Effector memory CD8-positive, alpha-beta T cell (primary cell): ENCODE measurements at places on chromosomes 12 and 14.

- DNase-seq: no peak
Observed at GRCh38 chr14:48598458-48598857, 923.1 kb upstream of the MDGA2 start.

GRCh38 chr14:30158299-30158698 is 230.7 kb upstream of the PRKD1 start:
- no peak for DNase-seq

DNA sequence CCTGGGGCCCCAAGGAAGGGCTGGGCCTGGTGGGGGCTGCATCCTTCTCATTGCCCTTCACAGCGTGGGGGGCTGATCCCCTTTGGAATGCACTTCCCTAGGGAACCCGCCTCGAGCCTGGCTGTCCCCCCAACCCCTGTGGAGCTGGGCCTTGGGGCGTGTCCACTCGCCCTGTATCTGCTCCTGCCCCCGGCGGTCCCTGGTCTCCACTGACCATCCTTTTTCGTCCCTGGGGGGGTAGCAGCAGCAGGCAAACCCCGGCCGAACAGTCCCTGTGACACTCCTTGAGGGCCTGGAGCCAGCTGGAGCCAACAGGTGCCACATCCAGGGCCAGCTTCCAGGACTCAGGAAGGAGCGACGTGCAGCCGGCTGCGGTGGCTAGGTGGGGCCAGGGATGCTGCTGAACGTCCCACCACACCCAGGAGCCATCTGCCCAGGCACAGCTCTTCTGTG is 9.4 kb upstream of the GPR132 start:
- no peak for DNase-seq

DNA sequence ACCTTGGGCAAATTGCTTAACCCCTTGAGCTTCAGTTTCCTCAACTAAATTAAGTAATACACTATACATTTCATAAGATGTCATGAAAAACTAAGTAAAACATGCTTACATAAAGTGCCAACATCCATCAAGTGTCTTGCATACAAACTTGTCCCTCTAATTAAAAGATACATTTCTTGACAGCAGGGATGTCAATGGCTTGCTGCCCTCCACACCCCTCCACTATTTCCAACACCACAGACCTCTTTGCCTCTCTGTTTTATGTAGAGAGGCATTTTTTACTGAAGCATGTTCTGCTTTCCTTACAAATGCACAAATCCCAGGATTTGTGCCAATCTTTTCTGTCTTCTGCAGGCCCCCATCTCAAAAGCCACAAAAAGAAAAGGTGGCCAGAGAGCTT is 89.0 kb upstream of the HOXC13 start:
- DNase-seq: no peak

DNA sequence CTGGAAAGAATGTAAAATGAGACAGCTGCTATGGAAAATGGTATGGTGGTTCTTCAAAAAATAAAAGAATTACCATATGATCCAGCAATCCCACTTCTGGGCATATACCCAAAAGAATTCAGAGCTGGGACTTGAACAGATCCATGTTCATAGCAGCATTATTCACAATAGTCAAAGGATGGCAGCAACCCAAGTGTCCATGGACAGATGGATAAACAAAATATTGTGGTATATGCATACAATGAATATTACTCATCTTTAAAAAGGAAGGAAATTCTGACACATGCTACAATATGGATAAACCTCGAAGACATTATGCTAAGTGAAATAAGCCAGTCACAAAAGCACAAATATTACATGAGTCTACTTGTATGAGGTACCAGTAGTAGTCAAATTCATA is 9.1 kb downstream of the RAB2B start:
- DNase-seq: no peak

- no peak for DNase-seq
Observed at GRCh38 chr14:25411781-25412757, 362.1 kb upstream of the STXBP6 start.

DNA sequence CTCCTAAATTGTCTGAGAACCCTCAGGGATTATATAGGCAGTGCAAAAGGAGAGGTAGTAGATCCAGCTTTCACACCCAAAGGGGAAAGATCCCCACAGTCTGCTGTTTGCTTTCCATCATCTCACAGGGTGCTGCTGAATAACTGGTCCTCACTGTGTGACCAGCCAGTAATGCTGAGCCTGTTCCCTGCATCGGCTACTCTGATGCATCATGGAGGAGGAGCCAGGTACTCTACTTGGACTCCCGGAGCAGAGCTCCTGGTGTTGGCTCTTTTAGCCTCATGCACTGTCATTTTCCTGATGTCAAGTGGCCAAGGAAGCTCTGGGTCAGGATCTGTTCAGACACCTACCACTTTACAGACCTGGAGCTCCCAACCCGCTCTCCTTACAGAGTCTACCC is 127.4 kb upstream of the ATF1 start:
- no peak for DNase-seq

DNA sequence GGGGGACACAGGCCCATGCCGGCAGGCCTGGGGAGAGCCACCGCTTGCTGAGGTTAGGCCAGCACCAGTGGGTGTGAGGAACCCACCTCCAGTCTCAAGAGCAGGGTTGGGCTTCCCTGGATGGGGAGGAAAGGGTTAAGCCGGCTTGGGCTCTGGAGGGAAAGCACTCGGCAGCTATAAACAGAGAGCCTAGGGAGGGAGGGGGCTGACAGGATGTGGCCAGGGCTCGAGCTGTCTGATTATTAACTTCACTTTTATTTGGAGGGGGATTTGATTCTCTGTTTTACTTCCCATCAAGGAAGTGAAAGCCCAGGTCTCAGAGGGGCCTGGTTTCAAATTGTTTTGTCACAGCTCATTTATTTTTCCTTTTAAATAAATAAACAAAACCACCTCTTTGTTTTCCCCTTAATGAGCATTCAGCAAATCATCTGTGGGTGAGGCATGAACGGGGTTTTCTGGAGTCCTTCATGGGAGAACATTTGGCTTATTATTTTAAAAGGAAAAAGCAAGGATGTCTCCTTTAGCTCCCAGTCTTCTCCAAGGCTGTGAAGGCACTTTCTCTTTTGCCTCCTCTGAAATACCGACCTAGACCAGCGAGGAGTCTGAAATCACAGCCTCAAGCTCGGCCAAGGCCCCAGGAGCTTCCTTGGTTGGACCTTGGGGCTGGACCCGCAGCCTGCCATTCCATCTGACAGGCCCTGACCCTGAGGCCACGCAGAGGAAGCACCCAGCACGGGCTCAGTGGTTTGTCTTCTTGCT is 21.9 kb upstream of the ZFP36L1 start:
- DNase-seq: peak; percentile 51

GRCh38 chr12:3592856-3593625 is 102.0 kb downstream of the PRMT8 start:
- DNase-seq: no peak

DNA sequence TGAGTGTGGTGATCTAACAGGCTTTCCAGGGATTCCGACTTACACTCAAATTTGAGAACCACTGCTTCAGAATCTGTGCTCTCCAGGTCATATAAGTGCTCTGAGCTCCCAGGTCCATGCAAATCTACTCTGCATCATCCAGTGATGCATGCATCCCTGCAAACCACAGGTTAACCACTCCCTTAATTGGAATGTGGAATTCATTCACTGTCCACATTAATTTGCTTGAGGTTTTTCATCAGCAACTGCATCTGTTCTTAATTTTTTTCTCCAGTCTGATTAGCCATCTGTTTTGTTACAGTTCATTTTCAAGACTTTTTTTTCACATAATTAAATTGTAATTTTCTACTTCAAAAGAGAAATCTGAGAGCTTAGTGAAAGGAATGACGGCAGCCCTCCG is 43.4 kb upstream of the RIN3 start:
- DNase-seq: no peak

DNA sequence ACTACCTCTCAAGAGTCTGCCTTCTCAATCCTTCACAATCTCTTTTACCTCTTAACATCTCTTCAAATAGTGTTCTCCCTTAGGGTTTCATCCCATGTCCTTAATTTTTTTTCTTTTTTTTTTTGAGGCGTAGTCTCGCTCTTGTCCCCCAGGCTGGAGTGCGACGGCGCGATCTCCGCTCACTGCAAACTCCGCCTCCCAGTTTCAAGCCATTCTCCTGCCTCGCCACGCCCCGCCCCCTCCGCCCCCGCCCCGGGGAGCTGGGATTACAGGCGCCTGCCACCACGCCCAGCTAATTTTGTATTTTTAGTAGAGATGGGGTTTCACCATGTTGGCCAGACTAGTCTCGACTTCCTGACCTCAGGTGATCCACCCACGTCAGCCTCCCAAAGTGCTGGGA is 7.0 kb upstream of the BCAT1 start:
- no peak for DNase-seq

GRCh38 chr12:106954462-106955376 is 988 bp upstream of the TMEM263 start:
- no peak for DNase-seq

- DNase-seq: no peak
Observed at GRCh38 chr12:46480316-46480715, 107.7 kb upstream of the SLC38A2 start.

DNA sequence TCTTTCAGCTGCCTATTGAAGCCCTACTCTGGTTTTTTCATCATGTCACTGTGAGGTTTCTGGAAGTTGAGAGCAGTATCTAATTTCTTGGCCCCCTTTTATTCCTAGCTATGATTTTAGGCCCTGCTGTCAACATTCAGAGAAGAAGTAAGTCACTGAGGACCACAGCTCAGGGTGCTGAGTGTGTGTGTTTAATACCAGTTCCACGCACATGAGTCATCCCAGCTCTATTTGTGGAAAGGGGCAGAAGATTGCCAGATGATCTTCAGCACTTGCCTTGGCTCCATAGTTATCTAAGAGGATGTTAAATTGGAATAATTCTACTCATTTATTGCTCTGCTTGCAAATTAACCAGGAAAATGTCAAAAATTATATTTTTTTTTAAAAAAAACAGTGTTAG is 65.5 kb upstream of the SLC38A4 start:
- no peak for DNase-seq

GRCh38 chr14:89013098-89013504 is 188.7 kb downstream of the TTC8 start:
- no peak for DNase-seq

DNA sequence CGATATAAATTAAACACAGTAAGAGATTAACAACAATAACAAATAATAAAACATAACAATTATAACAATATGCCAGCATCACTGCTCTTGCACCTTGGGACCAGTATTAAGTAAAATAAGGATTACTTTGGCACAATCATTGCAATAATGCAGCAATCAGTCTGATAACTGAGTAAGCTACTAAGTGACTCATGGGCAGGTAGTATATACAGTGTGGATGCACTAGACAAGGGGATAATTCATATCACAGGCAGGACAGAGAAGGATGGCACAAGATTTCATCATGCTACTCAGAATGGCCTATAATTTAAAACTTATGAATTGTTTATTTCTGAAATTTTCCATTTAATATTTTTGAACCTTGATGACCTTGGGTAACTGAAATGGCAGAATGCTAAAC is 290.7 kb downstream of the ALG10B start:
- no peak for DNase-seq

DNA sequence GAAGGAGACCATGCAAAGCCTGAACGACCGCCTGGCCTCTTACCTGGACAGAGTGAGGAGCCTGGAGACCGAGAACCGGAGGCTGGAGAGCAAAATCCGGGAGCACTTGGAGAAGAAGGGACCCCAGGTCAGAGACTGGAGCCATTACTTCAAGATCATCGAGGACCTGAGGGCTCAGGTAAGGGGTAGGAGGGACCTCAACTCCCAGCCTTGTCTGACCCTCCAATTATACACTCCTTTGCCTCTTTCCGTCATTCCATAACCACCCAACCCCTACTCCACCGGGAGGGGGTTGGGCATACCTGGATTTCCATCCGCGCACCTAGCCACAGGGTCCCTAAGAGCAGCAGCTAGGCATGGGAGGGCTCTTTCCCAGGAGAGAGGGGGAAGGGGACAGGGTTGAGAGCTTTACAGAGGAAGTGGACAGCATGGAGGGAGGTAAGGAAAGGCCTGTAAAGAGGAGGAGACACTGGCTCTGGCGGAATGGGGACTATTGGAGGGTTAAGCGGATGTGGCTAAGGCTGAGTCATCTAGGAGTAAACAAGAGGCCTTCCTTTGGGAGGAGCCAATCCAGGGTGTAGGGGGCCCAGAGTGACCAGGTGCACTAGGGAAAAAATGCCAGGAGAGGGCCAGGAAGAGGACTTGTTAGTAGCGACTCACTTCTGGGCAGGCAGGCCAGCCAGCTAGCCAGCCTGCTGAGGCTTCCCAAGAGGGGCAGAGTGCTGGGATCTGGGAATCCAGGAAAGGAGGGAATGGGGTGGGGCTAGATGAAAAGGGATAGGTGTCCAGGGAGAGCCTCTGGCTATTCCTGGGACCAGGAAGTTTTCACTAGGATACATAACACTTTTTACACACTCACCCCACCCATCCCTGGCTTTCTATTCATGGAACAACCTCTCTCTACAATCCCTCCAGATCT is 754 bp downstream of the KRT18 start:
- DNase-seq: no peak

- no peak for DNase-seq
Observed at GRCh38 chr12:12930633-12931219, 21.2 kb downstream of the GPRC5D start.

GRCh38 chr14:104928391-104929133 is 3.9 kb downstream of the PLD4 start:
- DNase-seq: no peak

DNA sequence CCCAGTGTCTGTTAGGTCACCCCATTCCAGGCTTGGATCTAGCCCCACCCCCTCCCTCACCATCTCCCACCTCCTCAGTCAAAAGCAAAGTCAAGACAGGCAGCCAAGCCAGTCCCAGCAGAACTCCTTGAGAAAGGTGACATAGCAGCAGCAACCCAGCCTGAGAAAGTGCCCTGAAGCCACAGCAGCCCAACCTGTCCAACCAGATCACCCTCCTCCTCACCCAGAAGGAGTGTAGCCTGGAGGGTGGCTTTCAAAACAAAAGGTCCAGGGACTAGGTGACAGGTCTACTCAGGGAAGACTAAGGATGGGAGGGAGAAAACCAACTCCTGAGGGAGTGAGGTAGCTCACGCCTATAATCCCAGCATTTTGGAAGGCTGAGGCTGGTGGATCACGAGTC is 5.2 kb downstream of the RAB15 start:
- no peak for DNase-seq

GRCh38 chr12:9243999-9244649 is 35.9 kb upstream of the PZP start:
- DNase-seq: no peak

DNA sequence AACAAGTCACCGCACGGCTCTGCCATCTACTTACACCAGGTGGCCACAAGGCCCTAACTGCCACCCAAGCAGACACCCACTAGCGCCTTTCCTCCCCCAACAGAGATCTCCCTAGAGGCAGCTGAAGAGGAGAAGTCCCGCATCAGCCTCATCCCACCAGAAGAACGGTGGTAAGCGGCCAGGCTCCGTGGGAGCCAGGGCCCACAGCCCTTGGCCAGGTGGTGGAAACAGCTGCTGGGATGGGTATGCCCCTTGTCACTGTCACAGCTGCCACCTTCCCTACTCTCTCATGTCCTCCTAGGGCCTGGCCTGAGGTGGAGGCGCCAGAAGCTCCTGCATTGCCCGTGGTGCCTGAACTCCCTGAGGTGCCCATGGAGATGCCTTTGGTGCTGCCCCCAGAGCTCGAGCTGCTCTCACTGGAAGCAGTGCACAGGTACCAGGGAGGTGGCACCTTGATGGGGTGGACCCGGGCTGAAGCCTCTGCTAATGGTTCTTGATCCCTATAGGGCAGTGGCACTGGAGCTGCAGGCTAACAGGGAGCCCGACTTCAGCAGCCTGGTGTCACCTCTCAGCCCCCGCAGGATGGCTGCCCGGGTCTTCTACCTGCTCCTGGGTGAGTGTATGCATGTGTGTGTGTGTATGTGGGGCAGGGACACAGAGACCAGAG is 7.5 kb downstream of the REC8 start:
- no peak for DNase-seq
